ENCODE measurements at places on chromosomes 5 and 9.

DNA sequence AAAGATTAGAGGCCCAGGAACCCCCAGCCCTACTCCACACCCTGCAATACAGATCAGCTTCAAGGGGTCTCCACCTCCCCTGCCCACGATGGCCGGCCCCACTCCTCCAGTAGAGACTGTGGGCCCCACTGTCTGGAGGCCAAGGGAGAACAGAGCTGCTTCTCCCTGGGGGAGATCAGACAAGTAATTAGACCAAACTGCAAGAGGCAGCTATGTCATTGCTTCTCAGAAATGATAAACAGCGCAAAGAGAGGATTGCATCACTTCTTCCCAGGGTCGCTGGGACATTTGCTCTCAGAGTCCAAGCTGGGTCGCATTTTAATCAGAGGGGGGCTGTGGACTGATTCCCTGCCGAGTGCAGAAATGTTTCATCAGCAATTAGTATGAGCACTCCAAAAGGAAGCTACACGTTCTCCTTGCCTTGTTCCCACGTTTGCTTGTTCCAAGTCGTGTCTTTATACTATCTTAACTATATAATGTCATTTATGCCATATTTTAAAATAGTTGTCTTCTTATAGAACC, 59.9 kb downstream of the ROPN1L start:
- DNase-seq: no peak

- DNase-seq: no peak
Measured at GRCh38 chr9:136658849-136659535, 3.7 kb upstream of the EGFL7 start.

- DNase-seq: no peak
Measured at GRCh38 chr9:78860801-78861475, 564.0 kb downstream of the PSAT1 start.

DNA sequence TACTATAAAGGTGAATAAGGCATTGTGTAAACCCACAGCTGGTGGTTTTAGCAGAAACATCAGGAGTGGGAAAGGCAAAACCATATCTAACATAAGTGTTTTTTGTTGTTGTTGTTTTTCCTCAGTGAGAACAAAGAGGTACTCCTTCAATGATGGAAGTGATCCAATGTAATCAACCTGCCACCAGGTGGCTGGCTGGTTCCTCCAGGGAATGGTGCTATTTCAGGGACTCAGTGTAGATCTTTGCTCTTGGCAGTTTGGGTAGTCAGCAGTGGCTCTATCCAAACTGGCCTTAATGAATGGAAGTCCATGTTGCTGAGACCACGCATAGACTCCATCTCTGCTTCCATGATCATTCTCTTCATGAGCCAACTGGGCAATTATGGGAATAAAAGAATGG, 10.8 kb downstream of the DMRTA1 start:
- no peak for DNase-seq

DNA sequence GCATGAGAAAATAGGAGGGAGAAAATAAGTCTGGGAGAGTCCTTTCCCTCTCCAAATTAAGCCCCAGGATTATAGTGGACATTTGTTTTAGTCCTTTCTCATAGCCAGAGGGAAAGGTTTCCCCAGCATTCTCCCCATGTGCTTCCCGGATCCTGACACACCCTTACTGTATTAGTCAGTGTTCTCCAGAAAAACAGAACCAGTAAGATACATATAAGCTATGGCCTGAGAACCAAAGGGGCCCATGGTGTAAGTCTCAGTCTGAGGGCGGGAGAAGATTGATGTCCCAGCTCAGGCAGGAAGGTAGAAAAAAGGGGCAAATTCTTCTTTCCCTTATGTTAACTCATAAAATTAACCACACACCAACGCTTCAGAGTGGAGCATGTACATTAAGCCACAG, 25.6 kb upstream of the SPATA31D4 start:
- no peak for DNase-seq
